Fibroblast of skin of right biceps (primary cell): ENCODE measurements at places on chromosomes 5 and 9.
A peak's percentile ranks its signal among the peaks of the same experiment; 100 is the strongest.

GRCh38 chr9:122016744-122017143 lies 76.4 kb downstream of the TTLL11 start:
- DNase-seq, result no peak

DNA sequence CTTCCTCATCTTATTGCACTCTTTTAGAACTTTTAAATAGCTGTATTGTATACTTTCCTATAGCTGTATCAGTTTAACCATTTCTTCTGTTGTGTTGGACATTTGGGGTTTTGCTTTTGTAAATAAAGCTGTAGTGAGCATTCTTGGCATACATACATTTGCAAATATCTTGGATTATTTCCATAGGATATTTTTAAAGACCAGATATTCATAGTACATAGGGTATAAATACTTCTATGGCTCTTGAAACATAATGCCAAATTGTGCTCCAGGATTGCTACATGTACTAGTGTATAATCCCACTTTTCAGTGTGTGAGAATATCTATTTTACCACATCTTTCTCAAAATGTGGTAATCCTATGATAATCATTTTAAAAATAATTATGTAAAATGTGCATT lies 51.2 kb downstream of the SCAMP1 start:
- no peak for DNase-seq

GRCh38 chr9:131776473-131776872 lies 36.6 kb upstream of the RAPGEF1 start:
- DNase-seq, result peak; percentile 45

GRCh38 chr5:169958278-169958677 lies 22.0 kb downstream of the INSYN2B start:
- DNase-seq, result no peak

- no peak for DNase-seq
Measured at GRCh38 chr5:134649163-134649835, 714 bp downstream of the SEC24A start.

- DNase-seq, result no peak
Measured at GRCh38 chr9:136381311-136381710, 7.8 kb upstream of the CARD9 start.

GRCh38 chr5:91109634-91110033 lies 273.5 kb downstream of the ARRDC3 start:
- no peak for DNase-seq

- DNase-seq, result no peak
Measured at GRCh38 chr5:66238435-66238834, 94.3 kb downstream of the SREK1 start.

GRCh38 chr5:34817558-34818351 lies 21.2 kb upstream of the TTC23L start:
- peak; percentile 72 for DNase-seq

- DNase-seq, result no peak
Measured at GRCh38 chr9:27527702-27528075, 1.9 kb downstream of the MOB3B start.
